ENCODE measurements at places on chromosomes 11 and 22.

- DNase-seq, result no peak
Observed at GRCh38 chr22:33303099-33303498, 244.9 kb upstream of the SYN3 start.

DNA sequence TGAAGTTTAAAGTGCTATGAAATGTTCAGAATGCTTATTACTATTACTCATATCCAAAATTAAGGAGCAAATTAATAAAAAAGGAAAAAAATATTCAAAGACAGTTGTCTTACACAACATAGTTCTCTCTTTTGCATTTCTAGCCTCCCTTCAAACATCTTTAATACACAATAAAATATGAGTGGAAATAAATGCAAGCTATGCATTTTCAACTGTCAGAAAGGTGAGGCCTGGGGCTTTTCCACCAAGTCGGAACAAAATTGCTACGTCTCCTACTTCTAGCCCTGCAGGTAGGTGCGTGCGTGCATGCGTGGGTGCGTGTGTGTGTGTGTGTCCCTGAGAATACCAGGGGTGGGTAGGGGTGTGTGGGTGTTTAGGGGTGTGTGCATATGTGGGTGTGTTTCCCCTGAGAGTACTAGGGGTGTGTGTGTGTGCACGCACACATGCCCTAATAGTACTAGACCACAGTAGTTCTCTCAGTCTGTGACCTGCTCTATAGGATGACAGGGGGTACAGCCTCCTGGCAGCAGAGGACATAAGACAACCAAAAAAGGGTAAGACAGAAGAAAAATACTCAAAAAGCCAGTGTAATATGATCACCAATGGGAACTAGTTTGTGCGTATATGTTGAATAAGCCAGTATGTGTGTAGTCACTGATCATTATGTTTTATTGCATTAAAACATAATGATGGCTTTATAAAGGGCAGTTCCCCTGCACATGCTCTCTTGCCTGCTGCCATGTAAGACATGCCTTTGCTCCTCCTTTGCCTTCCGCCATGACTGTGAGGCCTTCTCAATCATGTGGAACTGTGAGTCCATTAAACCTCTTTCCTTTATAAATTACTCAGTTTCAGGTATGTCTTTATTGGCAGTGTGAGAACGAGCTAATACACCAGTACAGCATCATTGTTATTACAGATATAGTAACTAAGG, 89.4 kb downstream of the FAM168A start:
- no peak for DNase-seq

DNA sequence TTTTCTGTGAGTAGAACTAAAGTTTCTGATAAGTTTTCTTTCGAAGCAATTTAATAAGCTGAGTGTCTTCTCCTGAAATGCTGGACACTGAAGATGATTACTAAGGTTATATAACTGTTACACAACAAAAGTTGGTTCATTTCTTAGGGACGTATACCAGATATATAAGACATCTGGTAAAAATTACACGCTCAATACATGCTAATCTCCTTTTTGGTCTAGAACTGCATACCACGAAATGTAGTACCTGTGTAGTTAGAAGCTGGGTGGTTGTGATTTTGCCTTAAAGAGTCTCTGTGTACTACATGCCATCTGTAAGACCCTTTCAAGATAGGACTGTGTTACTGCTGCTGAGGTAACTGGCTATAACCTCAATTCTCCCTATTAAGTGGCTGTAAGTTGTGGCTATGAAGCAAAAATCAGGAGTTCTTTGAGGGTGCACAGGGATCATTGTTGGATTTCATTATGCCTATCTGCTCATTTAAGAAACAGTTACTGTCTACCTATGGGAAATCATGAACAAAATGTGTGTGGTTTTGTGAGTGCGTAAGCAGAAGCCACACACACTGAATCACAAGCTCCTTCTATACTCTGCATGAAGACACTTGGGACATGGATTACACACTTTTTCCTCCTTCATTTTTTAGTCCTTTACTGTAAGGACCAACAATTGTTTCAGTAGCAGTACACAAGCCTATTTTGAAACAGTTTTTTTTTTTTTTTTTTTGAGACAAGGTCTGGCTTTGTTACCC, 195.9 kb downstream of the SWAP70 start:
- DNase-seq, result no peak

DNA sequence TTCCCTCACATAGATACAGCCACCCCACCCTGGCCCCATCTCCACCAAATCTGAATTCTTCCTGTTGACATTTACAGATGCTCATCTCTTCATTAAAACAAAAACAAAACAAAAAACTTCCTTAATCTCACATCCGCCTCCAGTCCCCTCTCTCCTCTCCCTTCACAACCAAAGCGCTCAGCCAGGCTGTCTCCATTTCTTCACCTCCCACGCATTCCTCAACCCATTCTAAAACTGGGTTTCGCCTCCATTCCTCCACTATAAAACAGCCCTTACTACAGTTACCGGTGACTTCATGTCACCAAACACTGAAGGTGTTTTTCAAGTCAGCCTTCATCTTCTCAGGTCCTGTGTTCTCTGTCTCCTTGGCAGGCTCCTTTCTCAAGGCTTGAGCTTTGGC, 9.6 kb downstream of the BACE1-AS start:
- no peak for DNase-seq

GRCh38 chr11:43987384-43988039, 45.1 kb downstream of the C11orf96 start:
- peak; percentile 80 for DNase-seq

GRCh38 chr11:79430280-79430679, 10.6 kb downstream of the TENM4 start:
- DNase-seq, result no peak

GRCh38 chr22:46754110-46754799, 8.2 kb upstream of the TBC1D22A start:
- DNase-seq, result peak; percentile 95

DNA sequence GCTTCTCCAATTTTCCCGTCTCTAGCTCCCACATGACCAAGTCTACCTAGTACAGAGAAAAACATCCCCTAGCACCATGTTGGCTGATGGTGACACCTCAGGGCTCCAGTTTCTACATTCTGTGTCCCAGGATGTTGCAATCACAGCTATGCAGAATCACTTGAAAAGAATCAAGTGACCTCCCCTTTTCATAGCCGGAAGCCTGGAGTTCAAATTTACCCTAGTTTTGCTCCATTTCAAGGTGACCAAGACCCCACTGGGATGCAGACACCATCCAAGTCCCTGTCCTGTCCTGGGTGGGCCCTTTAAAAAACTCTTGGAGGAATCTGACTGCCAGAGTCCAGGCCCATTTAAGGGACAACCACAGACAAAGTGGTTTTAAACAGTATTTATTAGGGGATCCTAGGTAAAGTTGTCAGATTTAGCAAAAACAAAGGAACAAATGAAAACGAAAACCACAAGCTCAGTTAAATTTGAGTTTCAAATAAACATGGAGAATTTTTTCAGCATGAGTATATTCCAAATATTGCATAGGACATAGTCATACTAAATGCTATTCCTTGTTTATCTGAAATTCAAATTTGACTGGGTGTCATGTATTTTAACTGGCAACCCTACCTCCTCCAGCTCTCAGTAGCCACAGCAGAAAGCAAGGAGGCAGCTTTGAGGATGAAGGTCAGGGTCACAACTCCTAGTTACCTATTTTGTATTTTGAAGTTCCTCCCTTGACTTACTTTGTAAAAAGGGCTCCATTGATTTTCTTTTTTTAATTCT, 52.4 kb downstream of the MIAT start:
- DNase-seq, result no peak

DNA sequence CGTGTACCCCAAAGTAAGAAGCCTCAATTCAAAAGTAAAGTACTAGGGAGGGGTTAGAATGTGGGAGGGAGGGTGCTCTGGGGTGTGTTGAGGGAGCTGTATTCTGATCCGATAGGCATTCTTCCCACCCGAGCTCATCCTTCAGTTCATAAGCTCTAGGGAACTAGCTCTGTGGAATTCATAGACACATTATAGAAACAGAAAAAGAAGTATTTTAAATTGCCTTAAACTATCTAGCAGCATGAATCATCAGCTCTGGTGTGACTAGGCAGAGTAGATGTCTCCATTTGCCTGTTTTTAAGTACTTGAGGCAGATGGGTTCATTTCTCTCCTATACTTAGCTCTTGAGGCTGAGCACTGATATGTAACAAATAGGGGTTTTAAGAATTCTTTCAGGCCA, 7.3 kb upstream of the SGSM3 start:
- no peak for DNase-seq

DNA sequence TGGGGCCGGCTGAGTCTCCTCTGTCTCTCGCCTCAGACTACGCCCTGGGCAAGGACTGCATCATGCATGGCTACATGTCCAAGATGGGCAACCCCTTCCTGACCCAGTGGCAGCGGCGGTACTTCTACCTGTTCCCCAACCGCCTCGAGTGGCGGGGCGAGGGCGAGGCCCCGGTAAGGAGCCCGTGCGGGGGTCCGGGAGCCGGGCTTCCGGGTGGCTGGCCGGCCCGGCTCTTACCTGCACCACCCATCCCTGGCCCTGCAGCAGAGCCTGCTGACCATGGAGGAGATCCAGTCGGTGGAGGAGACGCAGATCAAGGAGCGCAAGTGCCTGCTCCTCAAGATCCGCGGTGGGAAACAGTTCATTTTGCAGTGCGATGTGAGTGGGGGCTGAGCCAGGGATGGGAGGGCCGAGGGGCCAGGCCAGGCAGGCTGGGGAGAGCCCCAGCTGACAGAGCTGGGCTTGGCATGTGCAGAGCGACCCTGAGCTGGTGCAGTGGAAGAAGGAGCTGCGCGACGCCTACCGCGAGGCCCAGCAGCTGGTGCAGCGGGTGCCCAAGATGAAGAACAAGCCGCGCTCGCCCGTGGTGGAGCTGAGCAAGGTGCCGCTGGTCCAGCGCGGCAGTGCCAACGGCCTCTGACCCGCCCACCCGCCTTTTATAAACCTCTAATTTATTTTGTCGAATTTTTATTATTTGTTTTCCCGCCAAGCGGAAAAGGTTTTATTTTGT, 4.1 kb upstream of the ANKRD13D start:
- no peak for DNase-seq

DNA sequence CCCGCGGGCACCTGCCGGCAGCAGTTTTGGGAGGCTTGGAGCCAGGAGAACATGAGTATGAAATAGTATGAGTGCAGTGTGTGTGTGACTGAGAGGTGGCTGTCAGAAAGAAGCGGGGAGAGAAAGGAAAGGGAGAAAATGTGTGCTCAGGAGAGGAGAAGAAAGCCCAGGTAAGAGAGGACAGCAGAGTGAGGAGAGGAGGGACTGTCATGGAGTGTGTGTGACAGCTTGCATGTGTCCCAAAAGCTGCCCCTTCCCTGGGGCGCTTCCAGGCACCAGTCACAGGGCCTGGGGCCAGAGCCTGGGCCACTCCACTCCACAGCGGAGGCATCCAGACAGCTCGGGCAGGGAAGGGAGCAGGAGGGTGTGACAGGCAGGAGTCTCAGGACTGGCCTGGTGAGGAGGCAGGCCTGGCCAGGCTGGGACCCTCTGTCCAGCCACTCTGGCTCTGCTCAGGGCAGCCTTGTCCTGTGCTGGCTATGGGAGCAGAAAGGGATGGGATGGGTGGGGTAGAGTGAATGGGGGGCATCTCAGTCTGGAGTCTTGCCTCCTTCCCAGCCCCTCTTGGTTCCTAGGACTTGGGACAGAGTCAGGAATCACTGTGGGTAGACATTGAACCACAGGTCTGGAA, 949 bp downstream of the MMP11 start:
- no peak for DNase-seq

DNA sequence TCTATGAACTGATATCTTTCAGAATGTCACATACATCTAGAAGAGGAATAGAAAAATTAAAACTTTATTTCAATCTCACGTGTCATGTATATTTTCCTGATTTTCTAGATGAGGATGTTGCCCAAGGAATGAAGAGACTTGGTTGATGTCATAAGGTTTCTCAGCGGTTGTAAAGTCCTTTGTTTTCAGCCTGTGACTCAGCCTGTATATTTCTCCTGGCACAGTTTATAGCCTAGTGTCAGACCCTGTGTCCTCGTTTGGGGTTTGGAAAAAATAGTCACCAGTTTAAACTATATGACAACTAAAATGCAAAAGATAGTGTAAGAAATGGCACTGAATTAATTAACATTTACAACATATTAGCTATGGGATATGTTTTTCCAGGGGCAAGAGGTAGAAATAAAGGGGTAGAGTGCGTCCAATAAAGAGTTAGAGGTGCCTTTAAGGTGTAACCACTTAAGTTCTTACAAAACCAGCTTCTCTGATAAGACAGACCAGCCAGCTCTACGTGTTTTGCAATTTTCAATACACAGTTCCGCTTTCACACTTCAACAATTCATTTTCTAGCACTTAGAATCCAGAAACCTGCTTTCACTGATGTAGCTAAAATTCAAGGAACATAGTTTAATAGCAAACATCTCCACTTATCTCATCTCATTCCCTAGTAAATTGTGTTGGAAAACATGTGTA, 1432.6 kb upstream of the TENM4 start:
- DNase-seq, result no peak

GRCh38 chr11:126363706-126364248, 8.3 kb downstream of the ST3GAL4 start:
- DNase-seq, result no peak

GRCh38 chr22:25823276-25823675, 81.3 kb downstream of the MYO18B start:
- no peak for DNase-seq

DNA sequence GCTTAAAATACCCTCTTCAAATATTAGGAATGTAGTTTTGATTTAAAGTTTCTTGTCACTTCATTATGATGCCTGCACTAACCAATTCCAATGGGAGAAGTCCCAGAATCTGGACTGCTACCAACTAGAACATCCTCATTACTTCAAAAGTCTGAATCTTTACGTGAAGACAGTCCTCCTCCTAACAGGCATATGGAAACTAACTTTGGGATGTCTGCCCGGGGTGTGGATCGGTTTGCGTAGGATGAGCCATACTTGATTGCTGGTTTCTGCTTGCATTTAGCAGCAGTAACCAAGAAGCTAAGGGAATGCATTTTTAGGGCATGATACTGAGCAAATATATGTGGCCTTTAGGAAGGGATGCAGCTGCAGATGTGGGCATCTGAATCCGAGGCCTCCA, 177.1 kb downstream of the LRRC4C start:
- DNase-seq, result no peak

GRCh38 chr11:44008698-44009097, 39.1 kb upstream of the ACCSL start:
- no peak for DNase-seq

DNA sequence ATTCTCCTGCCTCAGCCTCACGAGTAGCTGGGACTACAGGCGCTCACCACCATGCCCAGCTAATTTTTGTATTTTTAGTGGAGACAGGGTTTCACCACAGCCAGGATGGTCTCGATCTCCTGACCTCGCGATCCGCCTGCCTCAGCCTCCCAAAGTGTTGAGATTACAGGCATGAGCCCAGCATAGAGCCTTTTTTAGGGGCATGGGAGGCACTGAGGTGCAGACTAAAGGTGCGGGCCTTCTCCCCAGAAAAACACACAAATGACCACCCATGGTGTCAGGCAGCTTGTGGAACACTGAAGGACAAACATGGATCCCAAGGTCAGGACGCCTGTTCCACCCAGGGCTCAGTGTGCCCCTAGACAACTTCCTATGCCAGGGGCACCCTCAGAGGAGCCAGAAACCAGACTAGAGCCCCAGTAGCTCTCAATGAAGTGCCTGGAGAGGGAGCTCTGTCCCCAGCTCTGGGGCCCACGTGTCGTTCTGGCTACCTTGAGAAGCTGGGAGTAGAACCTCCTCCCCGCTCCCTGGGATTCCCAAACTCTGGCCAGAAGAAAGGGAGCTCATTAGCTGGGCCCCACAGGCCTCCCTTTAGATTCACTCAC, 21.2 kb upstream of the CD5 start:
- no peak for DNase-seq
